NCI-H2171 treated with DMSO at 0.1 percent for 48 hours (cell line): ENCODE measurements at places on chromosomes 2 and 18.

DNA sequence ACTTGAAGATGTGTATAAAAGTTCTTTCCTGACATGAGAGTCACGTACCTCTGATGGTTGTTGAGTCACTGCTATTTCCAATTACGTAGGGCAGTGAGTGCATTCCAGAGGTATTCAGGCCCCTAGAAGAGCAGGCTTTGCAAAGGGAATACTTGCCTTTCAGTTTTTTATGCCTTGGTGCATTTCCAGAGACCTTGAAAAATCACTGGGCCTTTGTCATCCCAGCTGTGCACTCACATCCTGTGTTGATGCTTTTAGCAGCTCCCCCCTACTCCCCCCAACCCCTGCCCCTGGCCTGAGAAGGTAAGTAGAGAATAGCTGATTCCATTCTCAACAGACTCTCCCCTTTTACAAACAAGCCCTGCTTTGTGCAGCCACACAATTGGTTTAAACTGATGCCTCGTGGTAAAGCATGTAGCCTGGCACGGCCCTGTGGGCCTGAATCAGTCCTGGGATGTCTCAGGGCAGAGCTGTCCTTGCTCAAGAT is 174.2 kb downstream of the PRPF40A start:
- DNase-seq, result no peak

- peak; percentile 32 for DNase-seq
Observed at GRCh38 chr2:234374736-234375135, 122.1 kb downstream of the ARL4C start.

DNA sequence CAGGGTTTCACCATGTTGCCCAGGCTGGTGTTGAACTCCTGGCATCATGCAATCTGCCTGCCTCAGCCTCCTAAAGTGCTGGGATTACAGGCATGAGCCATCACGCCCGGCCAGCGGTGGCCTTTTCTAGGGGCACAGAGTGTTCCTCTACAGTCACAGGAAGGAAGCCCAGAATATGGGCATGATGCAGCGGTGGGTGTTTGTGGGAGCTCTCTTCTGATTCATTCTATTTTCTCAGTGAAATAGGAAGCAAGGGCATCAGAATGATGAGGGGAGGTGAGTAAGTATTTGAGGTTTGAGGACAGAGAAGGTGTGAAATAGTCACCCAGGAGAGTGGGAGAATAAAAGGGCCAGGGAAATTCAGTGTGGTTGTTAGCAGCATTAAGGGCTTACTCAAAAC is 70.3 kb upstream of the PSME4 start:
- no peak for DNase-seq

- no peak for DNase-seq
Observed at GRCh38 chr18:22848615-22849014, 84.5 kb upstream of the RBBP8 start.

- peak; percentile 32 for DNase-seq
Observed at GRCh38 chr2:129698593-129698992, 280.9 kb upstream of the RAB6C start.

GRCh38 chr2:48548840-48549239 is 18.9 kb downstream of the STON1 start:
- DNase-seq, result no peak
